ENCODE measurements at places on chromosomes 12 and 14.

GRCh38 chr14:86501611-86502010, 971.7 kb downstream of the FLRT2 start:
- no peak for DNase-seq

- DNase-seq = no peak
Measured at GRCh38 chr12:103645202-103645601, 58.1 kb downstream of the STAB2 start.

- no peak for DNase-seq
Measured at GRCh38 chr12:101620762-101621133, 26.0 kb downstream of the MYBPC1 start.

GRCh38 chr14:72996916-72997315, 30.0 kb downstream of the ZFYVE1 start:
- DNase-seq = no peak

- no peak for DNase-seq
Measured at GRCh38 chr12:87336814-87337336, 692.3 kb downstream of the C12orf50 start.

DNA sequence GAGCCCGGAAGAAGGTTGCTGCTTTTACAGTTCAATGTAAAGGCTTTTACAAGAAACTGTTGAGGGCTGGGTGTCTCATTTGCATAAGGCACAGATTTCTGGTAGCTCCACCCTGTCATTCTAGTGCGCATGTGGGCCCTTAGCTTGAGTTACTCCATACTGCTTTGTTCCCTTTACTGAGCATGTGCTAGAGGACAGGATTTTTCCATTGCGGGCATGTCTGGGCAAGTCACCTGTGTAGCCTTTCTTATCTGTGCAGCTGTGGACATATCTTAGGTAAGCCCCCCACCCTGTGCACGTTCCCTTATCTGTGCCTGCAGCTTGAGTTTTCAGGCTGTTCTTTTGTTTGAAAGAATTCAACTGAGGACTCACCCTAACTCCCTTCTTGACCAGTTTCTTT, 56.2 kb upstream of the ARHGAP5 start:
- DNase-seq = no peak

- peak; percentile 82 for DNase-seq
Measured at GRCh38 chr12:630656-631632, 32.3 kb downstream of the NINJ2 start.

Data from erythroblast (primary cell).